ENCODE measurements at places on chromosomes 7 and 10.

DNA sequence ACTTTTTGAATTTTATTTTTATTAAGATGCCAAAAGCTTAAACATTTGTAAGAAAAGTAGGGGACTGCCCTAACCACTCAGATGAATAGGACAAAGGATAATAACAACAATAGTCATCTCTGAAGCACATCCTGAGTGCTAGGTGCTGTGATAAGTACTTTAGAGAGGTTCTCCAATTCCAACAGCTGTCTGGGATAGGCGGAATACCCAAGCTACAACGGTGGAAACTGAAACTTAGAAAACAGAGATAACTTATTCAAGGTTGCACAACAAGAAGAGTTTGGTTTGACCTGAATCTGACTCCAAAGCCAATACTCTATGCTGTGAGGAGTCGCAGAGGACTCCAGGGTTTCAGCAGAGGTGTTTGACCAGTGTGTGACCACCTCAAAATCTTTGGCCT lies 2.0 kb downstream of the RTKN2 start:
- DNase-seq, result no peak

GRCh38 chr7:2715341-2716231 lies 27.6 kb downstream of the AMZ1 start:
- DNase-seq, result peak; percentile 8

GRCh38 chr7:96327429-96327828 lies 5.5 kb upstream of the SLC25A13 start:
- no peak for DNase-seq

- peak; percentile 54 for DNase-seq
Observed at GRCh38 chr7:151782598-151783448, 94.1 kb downstream of the PRKAG2 start.

- peak; percentile 73 for DNase-seq
Observed at GRCh38 chr10:77911535-77912123, 14.9 kb downstream of the DLG5 start.

DNA sequence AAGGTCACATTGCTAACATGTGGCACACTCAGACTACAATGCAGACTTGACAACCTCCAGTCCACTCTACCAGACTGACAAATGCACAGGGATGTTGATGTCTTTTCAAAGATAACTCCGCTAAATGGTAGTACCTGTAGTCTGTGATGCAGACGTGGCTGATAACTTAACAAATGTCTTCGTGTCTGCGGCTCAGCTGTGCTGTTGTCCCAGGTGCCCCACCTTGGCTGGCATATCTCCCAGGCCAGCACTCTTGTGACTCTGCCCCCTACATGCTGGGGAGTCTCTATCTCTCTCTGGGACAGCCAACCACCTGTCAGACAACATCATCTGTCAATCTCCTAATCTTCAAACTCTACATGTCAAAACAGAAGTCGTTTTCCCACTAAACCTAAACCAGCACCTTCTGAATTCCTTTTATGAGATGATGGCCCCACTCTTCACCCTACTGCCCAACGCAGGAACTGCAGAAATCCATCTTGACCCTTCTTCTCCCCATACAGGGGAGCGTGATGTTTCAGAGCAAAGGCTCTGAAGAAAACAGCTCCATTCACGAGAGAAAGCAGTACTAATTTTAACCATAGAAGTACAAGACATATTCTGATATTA lies 156.4 kb downstream of the USP6NL start:
- DNase-seq, result no peak

DNA sequence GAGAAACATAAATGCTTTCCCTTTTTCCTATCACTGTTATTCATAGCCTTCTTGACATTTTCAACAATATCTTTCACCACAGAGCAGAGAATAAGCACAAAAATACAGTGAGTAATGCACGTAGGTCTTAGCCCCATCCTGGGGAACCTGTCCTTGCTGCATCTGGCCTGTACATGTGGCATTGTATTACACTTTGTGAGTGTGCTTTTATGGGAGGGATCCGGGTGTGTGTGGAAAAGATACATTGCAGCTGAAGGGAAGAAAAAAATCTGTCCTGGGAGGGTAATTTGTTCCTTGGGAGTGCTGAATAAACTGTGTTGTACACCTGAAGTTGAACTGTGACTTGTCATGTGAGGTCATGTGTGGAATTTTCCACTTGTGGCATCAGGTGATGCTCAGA lies 422.7 kb upstream of the LRGUK start:
- DNase-seq, result no peak

GRCh38 chr10:25047088-25047487 lies 30.7 kb downstream of the THNSL1 start:
- no peak for DNase-seq

GRCh38 chr7:139720705-139721231 lies 57.0 kb downstream of the HIPK2 start:
- DNase-seq, result peak; percentile 72

DNA sequence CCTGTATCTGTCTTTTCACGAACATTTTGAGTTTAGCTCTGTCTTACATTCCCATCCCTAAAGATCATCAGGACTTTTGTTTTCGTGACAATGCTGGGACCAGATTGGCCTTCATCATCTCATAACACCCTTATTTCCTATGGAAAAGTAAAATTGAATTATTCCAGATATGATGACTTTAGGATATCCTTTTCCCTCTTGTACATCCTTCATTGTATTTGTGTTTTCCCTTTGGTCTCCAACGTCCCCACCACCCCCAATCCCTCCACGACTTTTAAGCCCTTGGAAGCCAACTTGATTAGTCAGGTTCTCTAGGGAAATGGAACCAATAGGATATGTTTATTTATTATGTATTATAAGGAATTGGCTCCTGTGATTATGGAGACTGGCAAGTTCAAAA lies 167.6 kb downstream of the ARL4A start:
- DNase-seq, result no peak

- no peak for DNase-seq
Observed at GRCh38 chr10:97243836-97244235, 48.6 kb downstream of the ARHGAP19 start.

DNA sequence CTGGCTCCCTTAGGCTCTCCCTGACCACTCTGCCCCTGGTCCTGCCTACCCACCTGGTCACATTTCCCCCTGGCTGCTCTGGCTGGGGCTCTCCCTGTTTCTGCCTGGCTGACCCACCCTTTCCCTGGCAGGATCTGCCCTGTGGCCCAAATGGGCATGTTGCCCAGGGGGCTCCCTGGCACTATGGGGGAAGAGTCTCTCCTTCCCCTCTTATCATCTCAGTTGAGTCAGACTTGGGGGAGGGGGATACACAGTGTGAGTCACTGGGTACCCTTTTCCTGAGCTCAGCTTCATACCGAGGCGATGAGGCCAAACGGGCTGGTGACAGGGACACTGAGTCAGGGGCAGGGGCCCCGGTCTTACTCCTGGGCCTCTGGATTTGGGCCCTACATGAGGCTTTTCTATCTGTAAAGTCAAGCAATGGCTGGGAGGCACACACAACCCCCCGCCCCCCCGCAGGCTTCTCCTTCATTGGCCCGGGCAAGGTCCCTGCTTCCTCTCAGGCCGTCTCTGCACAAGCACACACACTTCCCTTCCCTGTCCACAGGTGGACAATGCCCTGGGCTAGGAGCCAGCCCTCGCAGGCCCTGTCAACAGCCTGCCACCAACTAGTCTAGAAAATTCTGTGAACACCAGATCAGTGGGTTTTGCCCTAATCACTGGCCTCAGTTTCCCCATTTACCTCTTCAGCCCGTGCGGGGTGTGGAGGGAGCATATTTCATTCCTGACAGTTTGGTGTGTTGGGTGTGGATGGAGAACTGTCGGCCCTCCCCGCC lies 627 bp upstream of the FLNC start:
- peak; percentile 81 for DNase-seq

DNA sequence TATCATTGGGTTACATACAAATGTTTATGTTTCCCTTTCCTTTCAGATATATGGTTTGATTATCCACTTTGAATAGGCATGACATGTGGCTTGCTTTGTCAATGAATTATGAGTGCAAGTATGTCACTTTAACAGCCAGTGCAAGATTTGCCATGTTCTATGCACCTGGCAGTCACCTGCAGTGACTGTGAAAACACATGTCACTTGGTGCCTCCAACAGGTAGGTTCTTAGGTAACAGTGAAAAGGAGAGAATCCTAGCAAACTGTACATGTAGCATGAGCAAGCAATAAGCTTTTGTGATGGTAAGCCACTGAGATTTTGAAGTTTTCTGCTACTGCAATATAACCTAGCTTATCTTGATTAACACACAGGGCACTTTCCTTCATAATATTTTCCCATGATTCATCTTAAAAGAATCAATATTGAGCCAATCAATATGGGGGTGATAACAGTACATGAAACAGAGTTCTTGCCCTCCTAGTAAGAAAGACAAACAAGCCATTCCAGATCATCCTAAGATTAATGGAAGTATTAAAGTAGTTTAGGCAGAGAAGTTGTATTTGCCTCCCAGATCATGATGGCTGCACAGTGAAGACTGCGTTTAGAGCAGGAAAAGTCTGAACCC lies 7.9 kb upstream of the RALA start:
- no peak for DNase-seq

DNA sequence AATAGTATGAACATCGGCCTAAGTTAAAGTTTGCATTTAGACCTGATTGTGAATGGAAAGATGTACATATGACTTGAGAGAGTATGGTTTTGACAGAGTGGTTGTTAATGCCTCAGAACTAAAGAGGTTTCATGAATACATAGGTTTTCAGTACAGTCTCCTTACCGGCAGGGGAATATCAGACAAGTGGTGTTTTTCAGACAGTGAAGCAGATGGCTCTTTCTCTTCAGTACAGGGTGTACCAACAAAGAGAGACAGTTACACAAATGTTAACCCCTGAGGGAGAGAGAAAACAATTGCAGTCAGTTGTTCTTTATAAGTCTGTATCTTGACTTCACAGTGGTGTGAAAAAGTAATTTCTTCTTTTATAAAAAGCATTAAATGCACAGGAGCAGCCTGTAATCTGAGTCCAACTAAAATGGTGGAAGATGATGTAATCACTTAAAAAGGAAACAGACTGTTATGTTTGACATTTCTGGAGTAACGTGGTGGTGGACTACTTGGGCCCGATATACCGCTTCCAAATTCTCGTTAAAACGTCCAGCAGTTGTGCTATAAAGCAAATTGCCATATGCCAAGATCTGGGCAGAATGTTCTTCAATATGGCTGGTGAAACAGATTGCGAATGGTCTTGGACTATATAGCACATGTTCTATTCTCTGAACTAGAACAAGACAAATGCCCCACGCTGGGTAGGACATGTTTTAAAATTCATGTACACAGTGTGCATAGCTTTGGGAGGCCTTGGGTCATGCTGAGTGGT lies 69.2 kb downstream of the SDK1 start:
- no peak for DNase-seq

DNA sequence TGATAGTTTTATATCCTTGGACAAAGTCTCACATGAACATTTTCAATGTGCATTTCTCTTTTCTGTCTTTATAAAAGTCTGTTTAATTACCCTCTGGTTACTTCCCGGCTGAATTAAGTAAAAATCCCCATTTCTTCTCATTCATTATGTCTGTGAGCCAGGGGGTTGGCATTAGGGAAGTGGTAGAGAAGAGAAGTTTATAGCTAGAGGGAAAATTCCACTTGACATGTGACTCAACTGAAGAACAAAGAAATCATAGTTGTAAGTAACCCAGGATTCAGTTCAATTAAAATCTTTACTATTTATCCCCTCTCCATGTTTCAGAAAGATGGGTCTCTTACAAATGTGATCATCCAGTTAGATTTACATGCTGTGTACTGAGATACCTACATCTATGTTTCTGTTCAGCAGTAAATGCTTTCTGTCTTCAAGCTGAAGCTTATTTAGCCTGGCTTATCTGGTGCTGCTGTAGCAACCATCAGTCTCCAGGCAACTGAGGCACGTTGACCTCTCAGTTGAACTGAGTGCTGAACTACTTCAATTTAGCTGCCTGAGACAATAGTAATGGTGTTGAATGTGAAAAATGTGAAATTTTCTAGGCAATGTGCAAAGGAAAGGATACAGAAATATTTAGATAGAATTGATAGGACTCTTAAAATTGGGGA lies 181.6 kb downstream of the MLLT10 start:
- peak; percentile 81 for DNase-seq

DNA sequence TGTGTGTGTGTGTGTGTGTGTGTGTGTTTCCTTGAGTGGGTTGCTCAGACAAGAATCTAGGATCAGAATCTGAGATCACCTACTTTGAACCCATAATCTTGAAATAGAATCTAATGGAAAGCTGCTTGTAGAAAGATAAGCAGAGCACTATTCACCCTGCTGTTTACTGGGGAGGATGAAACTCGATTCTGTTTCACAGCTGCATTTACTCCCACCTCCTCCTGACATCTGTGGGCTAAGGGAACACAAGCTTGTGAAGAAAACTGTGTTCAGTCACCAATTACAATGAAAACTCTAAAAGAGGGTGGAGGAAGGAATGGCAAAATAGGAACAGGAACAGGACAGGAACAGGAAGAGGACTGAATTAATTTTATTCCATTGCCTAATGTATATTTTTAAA lies 269.5 kb downstream of the TSPAN12 start:
- no peak for DNase-seq

DNA sequence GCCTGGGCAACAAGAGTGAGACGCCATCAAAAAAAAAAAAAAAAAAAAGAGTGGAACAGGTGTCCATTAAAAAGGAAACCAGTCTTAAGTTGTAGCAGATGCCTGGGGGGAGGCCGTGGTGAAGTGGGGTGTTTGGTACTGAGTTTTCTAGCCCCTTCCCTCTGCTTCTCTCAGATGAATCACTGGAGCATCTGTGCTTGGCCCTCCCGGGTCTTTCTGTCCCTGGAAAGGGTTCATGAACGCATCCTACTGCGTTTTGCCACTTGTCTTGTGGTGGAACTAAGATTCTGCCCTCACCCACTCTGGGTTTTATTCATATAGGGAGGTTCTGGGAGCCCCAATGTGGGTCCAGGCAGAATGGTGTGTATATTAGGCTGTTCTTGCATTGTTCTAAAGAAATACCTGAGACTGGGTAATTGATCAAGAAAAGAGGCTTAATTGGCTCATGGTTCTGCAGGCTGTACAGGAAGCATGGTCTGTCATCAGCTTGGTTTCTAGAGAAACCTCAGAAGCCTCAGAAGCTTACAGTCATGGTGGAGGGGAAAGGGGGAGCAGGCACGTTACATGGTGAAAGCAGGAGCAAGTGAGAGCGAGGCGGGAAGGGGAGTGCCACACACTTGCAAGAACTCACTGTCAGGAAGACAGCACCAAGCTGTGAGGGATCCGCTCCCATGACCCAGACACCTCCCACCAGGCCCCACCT lies 63.5 kb downstream of the CAMK1D start:
- no peak for DNase-seq

DNA sequence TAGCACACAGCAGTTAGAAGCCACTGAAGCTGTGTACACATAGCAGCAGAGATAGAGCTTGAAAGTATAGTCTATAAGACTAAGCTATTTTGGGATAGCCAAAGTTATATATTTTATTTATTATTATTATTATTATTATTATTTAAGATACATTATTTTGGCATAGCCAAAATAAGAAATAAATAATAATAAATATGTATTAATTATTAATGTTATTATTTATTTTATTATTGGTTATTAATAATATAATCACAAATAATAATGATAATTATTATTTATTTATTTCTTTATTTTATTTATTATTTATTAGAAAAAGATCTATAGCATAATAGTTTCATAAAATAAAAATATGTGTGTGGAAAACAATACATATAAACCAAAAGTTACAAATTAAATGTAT lies 107.2 kb upstream of the FOXK1 start:
- no peak for DNase-seq

GRCh38 chr10:75432763-75433162 lies 1.3 kb downstream of the LRMDA start:
- no peak for DNase-seq

- DNase-seq, result no peak
Observed at GRCh38 chr7:116994611-116995010, 41.3 kb downstream of the ST7 start.
